Upper lobe of left lung (tissue), 6 donors: ENCODE measurements at places on chromosomes 5 and 9. TPM values are rescaled to one million over a fixed set of nuclear protein-coding genes. Genes with fewer than 3 reads are reported as not detected.
A peak's percentile ranks its signal among the peaks of the same experiment; 100 is the strongest.

- no peak overlapping the region for H3K4me3 ChIP-seq
- H3K4me1 ChIP-seq, result no peaks in the 10 kb centered on the region
- DNase-seq, result no peak
- no peaks in the 10 kb centered on the region for H3K36me3 ChIP-seq
- H3K27ac ChIP-seq, result no peak overlapping the region
These were observed 19.3 kb upstream of the GZMK start for GRCh38 chr5:55004729-55005128.

DNA sequence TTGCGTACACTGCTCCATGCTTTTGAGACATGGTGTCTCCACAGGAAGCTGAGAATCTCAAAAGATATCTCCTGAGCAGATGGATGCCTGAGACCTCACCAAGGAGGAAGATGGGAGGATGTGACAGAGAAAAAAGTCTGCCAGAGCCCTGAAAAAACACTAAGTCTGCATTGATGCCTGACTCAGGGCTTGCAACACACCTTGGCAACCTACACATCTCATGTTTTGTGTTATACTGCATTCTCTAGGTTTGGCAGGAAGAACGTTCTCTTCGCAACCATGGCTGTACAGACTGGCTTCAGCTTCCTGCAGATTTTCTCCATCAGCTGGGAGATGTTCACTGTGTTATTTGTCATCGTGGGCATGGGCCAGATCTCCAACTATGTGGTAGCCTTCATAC lies 19.2 kb downstream of the SLC22A4 start:
- H3K36me3 ChIP-seq, result no peaks in the 10 kb centered on the region
- no peak overlapping the region for H3K27ac ChIP-seq
- no peaks in the 10 kb centered on the region for H3K27me3 ChIP-seq
- no peaks in the 10 kb centered on the region for H3K4me1 ChIP-seq
- no peak overlapping the region for H3K4me3 ChIP-seq
- no peak for DNase-seq

DNA sequence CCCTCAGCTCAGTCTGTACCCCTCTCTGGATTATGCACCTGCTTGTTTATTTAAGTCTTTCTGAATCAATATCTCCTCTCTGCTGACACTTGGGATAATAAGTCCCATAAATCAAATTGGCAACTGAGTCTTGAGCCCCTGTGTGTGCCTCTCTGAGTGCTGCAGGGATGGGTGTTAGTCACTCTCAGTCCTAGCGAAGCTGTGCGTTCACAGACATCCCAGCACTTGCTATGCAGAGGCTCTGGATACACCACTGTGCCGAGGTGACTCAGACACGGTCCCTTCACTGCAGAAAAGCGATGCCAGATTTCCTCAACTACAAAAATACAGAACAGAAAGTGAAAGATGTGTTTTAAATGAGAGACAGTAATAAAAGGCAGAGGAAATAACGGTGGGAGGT lies 4.1 kb upstream of the KCNMB1 start:
- H3K4me1 ChIP-seq, result peaks cover 10% of the 10 kb centered on the region
- H3K4me3 ChIP-seq, result no peak overlapping the region
- DNase-seq, result no peak
- no peak overlapping the region for H3K27ac ChIP-seq
- no peaks in the 10 kb centered on the region for H3K36me3 ChIP-seq

- H3K27ac ChIP-seq, result no peak overlapping the region
- no peaks in the 10 kb centered on the region for H3K4me1 ChIP-seq
- DNase-seq, result no peak
- no peaks in the 10 kb centered on the region for H3K27me3 ChIP-seq
These were observed 86.5 kb downstream of the EGFLAM start for GRCh38 chr5:38344891-38345290.

GRCh38 chr5:107361945-107362344 lies 308.8 kb downstream of the EFNA5 start:
- H3K36me3 ChIP-seq, result no peaks in the 10 kb centered on the region
- H3K27me3 ChIP-seq, result no peaks in the 10 kb centered on the region
- H3K4me1 ChIP-seq, result no peaks in the 10 kb centered on the region
- DNase-seq, result peak; percentile 70
- H3K27ac ChIP-seq, result no peak overlapping the region

Gene GHR
- total RNA-seq, result 5.0 TPM

Gene ADAM19
- total RNA-seq, result 6.0 TPM

Gene CCDC69
- 61.0 TPM for total RNA-seq

Gene CCNJL
- 15.6 TPM for total RNA-seq
